Activated T-helper 2 cell treated with anti-CD3 and anti-CD28 coated beads, Interferon-gamma antibody, Interleukin-2, Interleukin-4, amounts not matched to agents 10 μg/mL and 5 μg/mL and 100 μg/mL, durations not matched to agents 14 hours and 24 hours and 36 hours (primary cell): ENCODE measurements at places on chromosomes 16 and 17.

DNA sequence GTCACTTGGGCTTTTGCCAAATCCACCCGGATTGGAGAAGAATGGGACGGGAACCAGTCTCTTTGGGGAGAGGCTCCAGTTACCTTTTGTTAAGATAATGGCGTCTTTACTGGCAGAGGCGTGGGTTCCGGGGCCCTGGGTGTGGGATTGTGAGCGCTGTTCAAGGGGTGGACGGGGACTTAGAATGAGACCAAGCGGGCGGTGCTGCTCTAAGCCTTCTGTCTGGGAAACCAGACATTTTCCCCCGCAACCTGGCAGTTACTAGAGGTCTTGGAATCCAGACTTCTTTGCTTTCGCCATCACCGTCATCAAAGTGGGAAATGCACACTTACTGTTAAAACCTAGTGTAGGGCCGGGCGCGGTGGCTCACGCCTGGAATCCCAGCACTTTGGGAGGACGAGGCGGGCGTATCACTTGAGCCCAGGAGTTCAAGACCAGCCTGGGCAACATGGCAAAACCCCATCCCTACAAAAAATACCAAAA is 706 bp downstream of the TEN1 start:
- no peak for DNase-seq

DNA sequence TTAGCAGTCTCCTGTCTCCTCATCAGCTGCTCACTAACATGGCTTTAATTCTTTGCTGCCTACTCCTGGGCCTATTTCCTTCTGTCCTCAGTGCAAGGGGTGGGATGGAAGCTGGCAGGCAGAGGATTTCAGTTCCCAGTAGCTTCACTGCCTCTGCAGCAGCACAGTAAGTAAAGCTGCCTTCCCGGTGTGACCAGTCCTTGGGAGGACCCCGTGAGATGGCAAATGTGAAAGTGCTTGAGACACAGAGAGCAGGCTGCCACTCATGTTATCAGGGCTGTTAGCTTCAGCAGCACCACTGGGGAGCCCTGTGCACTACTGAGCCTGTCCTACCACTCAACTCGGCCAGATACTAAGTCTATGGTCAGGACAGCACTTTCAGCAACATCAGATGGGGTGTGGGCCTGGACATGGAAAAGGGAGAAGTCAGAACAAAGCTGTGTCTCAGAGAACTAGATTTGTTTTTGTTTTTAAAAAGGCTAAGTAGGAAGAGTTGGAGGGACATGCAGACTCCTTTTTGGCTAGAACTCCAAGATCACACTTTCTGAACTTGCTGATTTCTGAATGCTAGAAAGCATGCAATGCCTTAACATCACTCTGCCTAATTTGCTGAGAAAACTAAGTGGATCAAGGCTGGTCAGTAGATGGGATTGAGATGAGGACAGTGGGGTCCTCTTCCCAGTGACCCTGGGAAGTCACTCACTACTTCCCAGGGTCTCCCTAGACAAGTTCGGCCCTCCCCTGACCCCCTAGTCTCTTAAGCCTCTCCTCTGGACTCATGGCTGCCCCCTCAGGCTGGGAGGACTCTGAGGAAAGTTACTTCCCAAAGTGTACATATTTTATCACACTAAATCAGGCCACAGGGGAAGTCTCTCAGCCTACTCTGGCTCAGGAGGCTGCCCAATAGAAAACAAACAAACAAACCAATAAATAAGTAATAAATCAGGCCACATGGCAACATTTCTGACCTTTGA is 1.1 kb downstream of the ACSF2 start:
- peak; percentile 23 for DNase-seq

DNA sequence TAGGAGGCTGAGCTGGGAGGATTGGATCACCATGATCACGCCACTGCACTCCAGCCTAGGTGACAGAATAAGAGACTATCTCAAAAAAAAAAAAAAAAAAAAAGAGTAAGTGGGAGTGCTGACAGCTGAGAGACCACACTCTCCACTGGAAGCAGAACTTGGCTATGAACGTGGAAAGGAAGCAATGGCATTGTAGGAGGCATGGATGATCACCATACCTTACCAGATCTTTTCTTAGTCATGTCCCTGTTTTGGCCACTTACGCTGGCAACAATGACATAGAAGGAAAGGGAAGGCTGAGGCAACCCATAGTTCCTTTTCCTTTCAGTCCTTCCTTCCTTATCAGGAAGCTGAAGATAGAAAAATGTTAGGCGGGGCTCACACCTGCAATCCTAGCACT is 3.7 kb upstream of the ATP1B2 start:
- no peak for DNase-seq

DNA sequence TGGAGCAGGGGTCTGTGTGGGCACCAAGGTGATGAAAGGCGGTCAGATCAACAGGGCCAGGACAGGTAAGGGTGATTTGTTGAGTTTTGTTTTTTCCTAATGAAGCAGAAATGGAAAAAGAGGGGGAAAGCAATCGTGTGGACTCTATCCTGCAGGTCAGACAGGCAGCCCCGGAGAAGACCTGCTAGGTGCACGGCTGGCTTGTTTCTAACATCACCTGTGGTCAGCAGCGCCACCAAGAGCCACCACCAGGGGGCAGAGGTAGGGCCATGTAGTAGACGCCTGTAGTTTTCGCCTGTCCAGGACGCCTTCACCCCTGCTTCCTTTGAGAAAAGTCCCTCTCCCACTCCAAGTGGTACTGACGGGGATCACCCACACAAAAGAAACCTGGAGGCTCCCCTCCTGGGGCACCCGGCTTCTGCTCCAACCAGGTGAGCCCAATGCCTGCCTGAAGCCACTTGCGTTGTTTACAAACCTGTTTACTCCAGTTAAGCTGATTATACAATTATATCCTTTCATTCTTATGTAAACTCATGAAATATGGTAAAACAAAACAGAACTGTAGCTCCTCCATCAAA is 54.2 kb upstream of the SEC14L1 start:
- peak; percentile 72 for DNase-seq

DNA sequence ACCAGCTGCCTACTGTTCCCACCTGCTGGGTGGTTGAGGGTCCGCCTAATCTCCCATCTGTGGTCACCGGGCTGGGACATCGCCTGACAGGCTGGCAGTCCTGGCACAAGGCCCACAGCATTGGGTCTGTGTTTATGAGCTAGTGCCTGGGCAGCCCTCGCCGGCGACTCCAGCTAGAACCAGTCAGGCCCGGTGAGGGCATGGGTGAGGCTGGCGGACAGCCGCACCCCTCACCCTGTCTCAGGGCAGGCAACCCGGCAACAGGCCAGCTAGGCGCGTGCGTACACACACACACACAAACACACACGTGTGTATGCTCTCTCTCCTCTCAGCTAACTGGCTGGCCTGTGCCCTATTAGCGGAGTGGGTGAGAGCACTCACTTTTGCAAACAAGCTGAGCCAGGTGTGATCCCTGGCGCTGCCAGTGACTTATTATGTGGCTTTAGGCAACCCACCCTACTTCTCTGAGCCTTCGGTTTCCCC is 10.4 kb downstream of the HSD11B2 start:
- no peak for DNase-seq

GRCh38 chr17:44230140-44230539 is 10.7 kb upstream of the UBTF start:
- no peak for DNase-seq

DNA sequence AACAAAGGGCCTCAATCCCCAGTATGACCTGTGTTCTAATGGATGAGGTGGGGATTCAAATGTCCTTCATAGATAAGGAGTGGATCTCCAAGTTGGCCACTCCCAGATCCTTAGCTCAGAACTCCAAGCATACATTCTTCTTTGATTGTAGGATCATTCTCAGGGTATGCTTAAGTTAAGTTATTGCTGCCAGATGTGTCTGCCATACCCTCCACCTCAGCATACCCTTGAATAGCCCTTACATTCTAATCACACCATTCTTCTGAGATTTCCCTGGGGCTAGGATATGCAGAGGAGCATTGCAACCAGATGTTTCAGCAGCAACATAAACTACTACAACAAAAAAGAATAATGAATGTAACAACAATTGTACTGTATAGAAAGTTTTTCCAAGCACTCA is 1.6 kb upstream of the KRTAP2-4 start:
- DNase-seq: no peak

- DNase-seq: no peak
Observed at GRCh38 chr16:74623839-74624235, 16.9 kb upstream of the GLG1 start.

DNA sequence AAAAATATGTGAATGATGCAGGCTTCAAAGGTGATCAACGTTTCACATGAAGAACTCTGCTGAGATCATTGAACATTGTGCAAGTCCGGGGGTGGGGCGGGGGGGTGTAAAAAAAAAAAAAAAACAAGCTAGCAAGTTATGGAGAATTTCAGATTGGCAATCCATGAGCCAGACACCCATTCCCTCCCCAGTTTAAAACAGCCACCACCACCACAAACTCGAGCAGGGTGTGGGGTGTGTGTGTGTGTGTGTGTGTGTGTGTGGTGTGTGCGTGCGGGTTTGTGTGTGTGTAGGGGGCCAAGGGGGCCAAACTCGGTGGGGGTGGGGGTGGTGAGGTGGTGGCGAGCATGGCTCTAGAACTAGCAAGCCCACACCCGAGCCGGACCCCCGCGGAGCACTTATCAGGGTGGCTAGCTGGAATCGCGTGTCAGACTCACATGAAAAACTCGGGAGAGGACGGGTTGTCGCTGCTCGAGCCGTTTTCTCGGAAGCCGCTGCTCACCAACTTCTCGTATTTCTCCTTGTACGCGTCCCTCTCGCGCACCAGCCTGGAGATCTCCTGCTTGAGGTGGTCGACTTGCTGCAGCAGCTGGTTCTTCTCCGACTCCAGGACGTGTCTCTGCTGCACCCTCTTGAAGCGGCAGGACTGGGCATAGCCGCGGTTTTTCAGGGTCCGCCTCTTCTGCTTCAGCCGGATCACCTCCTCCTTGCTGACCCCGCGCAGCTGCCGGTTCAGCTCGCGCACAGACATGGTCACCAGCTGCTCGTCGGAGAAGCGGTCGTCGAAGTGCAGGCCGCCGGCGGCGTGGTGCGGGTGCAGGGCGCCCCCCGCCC is 2.0 kb downstream of the MAF start:
- DNase-seq: peak; percentile 41

- no peak for DNase-seq
Observed at GRCh38 chr16:52676959-52677358, 130.0 kb upstream of the TOX3 start.

GRCh38 chr16:17798716-17799115 is 328.0 kb upstream of the XYLT1 start:
- no peak for DNase-seq

DNA sequence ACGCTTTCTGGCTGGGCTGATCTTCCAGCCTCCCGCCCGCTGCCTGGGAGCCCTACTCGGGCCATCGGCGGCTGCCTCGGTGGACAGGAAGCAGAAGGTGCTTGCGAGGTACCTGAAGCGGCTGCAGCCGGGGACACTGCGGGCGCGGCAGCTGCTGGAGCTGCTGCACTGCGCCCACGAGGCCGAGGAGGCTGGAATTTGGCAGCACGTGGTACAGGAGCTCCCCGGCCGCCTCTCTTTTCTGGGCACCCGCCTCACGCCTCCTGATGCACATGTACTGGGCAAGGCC is 30.7 kb downstream of the CIITA start:
- no peak for DNase-seq

DNA sequence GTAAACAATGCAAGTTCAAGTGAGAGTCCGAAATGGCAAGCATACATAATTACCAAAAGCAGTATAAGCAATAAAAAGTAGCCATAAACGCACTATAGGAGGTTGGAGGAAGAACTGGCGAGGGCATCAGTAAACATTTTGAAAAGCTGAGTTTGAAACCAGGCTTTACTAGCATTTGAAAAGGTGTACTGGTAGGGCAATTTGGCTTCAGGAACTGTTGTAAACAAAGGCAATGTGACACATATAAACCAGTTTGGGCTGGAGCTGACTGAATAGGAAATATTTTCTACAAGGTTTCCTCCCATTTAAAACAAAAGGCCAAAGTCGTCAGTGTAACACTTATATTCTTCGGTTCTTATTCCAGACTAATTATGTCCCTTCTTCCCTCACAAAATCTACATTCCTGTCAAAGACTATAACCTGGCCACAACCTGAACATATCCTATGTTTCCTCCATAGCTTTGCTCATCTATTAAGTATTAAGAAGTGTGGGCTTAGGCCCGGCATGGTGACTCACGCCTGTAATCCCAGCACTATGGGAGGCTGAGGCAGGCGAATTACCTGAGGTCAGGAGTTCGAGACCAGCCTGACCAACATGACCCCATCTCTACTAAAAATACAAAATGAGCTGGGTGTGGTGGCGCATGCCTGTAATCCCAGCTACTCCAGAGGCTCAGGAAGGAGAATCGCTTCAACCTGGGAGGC is 7.8 kb downstream of the CBX1 start:
- DNase-seq: no peak

DNA sequence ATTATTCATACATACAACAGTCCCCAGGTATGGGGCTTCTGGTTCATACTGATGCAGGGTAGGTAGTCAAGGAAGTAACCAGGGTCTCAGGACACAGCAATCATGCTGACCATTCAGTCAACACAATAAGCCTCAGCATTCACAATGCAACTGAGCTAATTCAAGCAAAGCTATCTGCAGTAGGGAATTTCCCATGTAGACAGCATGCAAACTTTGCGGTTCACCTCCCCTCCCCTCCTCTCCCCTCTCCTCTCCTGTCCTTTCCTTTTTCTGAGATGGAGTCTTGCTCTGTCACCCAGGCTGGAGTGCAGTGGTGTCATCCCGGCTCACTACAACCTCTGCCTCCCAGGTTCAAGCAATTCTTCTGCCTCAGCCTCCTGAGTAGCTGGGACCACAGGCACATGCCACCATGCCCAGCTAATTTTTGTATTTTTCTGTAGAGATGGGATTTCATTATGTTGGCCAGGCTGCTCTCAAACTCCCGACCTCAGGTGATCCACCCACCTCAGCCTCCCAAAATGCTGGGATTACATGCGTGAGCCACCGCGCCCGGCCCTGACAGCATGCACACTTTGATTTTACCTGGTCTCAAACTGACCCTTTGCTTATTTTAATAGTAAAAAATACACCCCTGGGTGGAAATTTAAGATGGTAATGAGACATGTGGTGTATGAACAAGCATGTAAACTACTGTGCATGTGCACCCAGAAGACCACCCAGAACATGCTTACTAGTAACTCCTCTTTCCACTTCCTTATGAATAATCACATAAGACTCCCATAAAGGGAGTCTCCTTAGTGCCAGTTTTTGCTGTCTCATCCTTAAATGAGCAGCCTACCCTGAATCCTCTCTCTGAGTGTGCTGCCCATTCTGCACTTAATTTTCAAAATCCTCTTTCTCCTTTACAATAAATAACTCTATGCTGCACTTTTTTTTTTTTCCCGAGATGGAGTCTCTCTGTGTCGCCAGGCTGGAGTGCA is 9.3 kb upstream of the RNF135 start:
- no peak for DNase-seq

- DNase-seq: no peak
Observed at GRCh38 chr17:4974115-4974670, 6.6 kb upstream of the SPAG7 start.
